CD4-positive, alpha-beta T cell treated with Interleukin-15 for 4 hours (primary cell): ENCODE measurements at places on chromosomes 16 and 17.

DNA sequence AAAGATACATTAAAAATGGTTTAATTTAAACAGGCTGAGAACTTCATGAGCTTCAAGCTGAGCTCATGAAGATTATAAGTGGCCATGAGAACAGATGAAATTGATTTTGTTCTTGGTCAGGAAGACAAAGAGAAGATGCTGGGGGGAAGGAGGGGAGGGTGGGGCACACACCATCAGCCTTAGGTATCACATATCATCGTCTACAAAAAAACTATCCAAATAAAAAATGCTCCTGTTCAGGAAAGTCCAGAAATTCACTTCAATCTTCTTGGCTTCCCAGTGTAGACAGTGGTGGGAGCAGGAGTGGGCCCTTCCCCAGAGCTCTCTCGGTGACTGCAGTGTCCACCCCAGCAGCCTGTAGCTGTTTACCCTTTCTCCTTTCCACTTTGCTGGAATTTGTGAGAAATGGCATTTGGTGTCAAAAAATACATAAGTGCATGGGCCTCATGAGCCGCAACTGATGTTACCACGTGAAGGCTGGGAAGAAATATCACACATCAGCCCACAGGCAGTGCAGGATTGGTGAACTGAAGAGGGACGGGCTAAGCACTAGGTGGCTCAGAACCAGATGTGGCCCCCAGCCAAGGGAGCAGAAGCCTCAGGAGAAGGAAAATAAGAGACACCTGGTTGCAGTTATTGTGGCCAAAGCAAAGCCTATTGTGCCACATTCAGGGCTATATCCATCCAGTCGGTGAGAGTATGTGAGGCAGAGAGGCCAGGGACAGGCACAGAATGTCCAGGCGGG is 6.1 kb downstream of the KRT37 start:
- DNase-seq = no peak

DNA sequence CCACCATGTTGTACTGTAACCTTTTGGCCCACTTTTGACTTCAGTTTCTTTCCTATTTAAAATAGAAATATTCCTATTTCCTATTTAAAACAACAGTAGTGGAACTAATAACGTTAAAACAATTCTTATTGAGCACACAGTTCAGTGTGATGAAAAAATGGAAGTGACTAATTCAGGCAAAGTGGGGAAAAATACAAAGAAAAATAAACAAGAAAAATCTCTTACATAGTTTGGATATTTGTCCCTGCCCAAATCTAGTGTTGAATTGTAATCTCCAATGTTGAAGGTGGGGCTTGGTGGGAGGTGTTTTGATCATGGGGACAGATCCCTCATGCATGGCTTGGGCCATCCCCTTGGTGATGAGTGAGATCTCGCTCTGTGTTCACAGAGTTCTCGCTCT is 198.1 kb upstream of the CPHXL start:
- DNase-seq = no peak

DNA sequence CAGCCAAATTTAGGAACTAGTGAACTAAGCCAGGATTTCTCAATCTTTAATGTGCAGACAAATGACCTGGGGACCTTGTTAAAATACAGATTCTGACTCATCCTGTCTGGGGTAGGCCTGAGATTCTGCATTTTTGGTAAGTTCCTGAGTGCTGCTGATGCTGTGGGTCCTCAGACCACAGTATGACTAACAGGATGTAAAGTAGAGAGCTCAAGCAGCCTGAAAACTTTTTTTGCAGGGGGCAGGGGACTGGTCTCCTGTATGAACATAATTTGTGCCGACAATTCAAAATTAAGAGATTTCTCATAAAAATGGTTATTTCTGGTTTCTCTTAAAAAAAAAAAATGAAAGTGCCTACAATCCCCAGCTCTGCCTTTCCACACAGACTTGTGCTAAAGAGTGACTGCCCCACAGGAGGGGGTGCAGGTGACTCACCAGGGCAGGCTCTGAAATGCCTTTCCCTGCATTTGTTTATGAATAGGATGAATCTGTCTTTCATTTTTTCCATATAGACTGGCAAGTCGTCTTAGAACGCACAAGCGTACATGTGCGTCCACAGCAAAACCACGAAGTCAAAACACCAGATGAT is 271.5 kb downstream of the PHKB start:
- no peak for DNase-seq

DNA sequence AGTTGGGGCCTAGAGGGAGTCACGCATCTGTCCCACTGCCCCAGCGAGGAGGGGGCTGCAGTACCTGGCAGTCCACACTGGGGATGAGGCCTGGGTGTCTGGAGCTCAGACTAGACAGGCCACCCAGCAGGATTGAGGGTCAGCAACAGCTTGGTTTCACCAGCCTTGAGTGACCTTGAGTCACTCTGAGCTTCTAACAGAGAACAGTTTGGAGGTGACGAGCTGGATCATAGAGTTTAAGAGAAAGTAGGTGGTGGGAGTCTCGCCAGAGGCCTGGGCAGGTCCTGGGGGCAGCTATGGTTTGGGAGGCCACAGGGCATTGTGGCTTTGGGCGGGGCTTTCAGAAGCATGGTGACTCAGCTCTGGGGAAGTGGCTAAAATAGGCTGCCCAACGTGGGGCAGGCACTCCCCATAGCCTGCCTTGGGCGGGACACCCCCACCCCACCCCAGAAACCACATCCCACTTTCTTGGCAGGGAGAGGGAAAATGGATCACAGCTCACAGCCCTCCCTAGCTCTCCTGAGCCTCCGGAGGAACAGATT is 20.5 kb downstream of the CDC42EP4 start:
- no peak for DNase-seq

DNA sequence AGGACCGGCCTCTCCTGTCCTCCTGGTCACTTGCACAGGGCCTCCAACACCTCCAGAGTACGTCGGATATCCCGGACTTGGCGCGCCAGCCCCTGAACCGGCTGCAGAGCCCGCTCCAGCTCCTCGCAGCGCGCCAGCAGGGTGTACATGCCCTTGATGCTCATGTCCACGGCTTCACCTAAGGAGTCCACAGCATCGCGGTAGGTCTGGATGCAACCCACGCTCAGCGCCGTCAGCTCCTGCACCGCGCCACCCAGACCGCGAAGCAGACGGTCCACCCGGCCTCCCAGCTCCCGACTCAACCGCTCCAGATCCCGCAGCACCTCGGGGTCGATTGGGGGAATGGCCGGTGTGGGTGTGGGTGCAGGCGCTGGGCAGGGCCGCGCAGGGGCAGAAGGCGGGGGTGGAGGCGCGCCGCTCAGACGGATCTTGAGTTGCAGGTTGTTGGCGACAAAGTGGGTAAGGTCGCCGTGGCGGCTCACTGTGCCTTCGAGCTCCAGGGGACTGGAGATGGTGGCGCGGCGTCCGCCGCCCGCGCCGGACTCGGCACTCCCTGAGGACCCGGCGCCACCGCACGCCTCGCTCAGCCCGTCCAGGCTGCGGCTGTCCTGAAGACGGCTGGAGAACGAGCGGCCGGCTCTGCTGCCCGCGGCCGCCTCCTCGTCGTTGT is 804 bp downstream of the BORCS6 start:
- no peak for DNase-seq

DNA sequence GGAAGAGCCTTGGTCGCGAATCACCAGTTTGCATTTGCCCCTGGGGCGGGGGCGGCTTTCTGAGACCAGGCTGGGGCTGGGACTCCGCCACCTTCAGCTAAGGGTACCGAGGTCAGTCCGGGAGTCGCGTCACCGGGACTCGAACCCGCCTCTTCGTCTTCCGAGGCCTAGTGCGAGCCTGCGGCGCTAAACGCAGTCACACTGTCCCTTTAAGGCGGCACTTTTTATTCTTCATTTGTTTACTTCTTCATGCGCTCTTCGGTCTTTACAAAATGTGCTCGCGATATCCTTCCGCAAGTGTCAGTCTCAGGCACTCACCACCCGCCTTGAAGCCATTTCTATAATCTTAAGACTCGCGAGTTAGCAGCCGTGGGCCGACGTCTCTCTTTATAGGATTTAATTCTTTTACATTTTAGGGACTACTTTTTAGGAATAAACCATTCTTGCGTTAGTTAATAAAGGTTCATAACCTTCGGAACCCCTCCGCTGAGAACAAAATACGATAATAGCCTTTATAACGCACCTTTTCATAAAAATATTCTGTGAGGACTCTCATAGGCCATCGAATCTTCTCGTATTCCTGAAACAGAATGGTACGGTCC is 593 bp upstream of the HEXIM1 start:
- DNase-seq = peak; percentile 86

GRCh38 chr16:64615630-64616280 is 506.1 kb downstream of the CDH11 start:
- no peak for DNase-seq

DNA sequence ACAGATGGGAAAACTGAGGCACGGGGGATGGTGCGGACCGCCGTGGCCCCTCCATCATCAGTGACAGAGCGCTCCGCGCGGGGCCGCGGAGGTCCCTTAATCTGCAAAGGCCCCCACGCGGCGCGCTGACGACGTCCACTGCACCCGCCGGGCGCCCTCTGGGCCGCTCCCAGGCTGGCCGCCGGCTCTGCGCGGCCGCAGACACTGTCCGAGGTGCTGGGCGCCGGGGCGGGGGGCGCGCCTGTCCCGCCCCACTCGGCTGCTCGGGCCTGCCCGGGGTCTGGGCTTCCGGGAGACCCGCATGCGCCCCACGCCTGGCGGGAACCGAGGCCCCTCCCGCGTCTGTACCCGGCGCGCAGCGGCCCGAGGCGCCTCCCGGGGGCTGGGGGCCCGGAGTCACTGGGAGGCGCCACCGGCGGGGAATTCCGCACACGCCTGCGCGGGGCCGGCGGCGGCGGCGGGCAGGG is 550 bp upstream of the RNF213 start:
- peak; percentile 80 for DNase-seq

DNA sequence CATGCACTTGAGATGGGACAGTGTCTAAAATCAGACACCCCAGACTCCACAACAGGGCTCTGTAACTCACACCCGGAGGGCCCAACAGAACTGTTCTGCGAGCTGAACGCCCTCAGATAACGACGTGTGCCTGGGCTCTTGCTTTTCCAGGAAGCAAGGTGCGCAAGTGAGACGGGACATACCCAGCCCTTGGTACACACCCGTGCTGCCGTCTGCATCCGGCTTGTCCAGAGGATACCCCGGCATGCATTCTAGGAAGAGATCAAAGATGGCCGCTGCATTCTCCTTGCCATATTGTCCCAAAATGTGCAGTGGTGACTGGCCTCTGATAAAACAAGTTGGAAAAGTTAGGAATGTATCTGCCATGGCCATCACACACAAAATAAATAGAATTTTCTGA is 29.4 kb downstream of the CYB5D2 start:
- no peak for DNase-seq

DNA sequence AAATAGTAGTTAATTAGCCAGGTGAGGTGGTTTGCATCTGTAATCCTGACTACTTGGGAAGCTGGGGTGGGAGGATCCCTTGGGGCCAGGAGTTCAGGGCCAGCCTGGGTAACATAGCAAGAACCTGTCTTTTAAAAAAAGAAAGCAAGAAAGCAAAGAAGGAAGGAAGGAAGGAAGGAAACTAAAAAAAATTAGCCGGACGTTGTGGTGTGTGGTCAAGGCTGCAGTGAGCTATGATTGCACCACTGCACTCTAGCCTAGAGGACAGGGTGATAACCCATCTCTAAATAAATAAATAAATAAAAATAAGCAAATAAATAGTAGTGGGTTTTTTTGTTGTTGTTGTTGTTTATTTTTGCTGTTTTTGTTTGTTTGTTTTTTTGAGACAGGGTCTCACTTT is 39.3 kb upstream of the MAP2K6 start:
- no peak for DNase-seq

- no peak for DNase-seq
These were observed 13.4 kb downstream of the RTN4RL1 start for GRCh38 chr17:2011411-2012371.

GRCh38 chr16:16877061-16877460 is 498.1 kb downstream of the NPIPA7 start:
- no peak for DNase-seq

- no peak for DNase-seq
These were observed 2.1 kb downstream of the ESRP2 start for GRCh38 chr16:68233835-68234187.

- DNase-seq = no peak
These were observed 162.0 kb upstream of the RPH3AL start for GRCh38 chr17:514584-514983.

GRCh38 chr17:1673041-1673785 is 11.5 kb downstream of the PRPF8 start:
- DNase-seq = peak; percentile 22

GRCh38 chr17:48439875-48440505 is 10.0 kb upstream of the SKAP1 start:
- DNase-seq = peak; percentile 78

- DNase-seq = no peak
These were observed 1.8 kb downstream of the SRCIN1 start for GRCh38 chr17:38603786-38604478.

GRCh38 chr17:45197555-45198334 is 23.9 kb upstream of the FMNL1 start:
- peak; percentile 86 for DNase-seq

DNA sequence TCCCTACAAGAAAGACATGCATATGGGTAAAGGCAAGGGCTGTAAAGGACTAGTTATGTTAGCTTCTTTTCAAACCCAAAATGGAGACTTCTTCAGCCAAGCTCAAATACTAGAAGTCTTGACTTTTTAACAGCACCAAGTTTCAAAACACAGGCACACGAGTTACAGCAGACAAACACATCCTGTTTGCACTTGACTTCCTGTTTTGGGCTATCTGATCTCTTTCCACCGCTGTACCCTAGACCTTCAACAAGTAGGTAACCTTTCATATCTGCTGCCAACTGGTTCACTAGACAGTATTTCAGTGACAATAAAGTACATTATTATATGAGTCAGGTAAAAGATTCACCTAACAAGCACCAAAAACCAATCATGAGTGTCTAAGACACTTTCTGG is 12.3 kb downstream of the RFFL start:
- DNase-seq = peak; percentile 85

GRCh38 chr17:56581635-56582627 is 11.6 kb upstream of the NOG start:
- no peak for DNase-seq

DNA sequence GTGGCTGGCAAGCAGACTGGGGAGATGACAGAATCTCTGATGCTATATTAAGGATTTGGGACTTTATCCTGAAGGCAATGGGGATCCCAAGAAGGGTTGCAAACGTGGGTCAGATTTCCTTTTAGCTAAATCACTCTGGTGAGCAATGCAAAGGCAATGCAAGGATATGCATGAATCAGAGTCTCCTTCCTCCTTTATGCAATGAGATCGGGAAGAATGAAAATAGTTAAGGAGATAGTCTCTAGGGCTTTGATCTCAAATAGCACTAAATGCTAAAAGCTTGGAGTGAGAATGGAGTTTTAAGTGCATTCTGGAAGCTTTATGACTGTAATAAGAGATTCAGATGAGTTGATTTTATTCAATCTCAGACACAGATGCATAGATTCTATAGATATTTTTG is 27.2 kb upstream of the SHISA9 start:
- no peak for DNase-seq

- no peak for DNase-seq
These were observed 47.9 kb downstream of the CBFA2T3 start for GRCh38 chr16:88929091-88929445.

GRCh38 chr16:57916735-57917438 is 54.0 kb downstream of the CNGB1 start:
- DNase-seq = no peak

GRCh38 chr17:81431545-81432482 is 36.6 kb downstream of the BAHCC1 start:
- DNase-seq = no peak
